Posterior cingulate gyrus (tissue), 11 donors: ENCODE measurements at places on chromosomes 13 and 19.

GRCh38 chr19:1691589-1692290, 39.3 kb upstream of the TCF3 start:
- DNase-seq: no peak

DNA sequence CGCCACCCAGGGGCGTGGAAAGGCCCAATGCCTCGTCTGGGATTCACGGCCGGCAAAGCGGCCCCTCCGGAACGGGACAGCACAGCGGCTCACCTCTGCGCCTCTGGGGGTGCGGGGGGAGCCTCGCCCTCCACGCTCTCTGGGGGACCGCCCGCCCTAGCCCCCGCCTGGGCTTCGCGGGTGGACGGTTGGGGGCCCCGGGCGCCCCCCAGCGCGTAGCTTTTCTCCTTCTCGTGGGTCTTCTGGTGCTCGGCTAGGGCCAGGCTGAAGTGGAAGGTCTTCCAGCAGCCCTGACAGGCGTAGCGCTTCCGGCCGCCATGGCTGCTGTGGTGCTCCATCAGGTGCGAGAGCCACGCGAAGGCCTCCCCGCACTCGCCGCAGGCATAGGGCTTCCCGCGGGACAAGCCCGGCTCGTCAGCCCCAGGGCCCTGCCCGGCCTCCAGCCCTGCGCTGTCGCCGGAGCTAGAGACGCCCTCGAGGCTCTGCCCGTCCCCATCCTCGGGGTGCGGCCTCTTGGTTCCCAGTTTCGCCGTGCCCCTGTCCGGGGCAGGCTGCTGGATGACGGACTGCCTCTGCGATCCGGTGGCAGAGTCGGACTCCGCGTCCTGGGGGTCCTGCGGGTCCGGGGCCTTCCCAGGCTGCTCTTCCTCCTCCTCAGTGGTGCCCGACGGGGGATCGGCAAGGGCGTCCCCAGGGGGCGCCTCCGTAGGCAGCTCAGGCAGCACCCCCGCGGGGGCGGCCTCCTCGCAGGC, 13.3 kb downstream of the ZSCAN18 start:
- no peak for DNase-seq

DNA sequence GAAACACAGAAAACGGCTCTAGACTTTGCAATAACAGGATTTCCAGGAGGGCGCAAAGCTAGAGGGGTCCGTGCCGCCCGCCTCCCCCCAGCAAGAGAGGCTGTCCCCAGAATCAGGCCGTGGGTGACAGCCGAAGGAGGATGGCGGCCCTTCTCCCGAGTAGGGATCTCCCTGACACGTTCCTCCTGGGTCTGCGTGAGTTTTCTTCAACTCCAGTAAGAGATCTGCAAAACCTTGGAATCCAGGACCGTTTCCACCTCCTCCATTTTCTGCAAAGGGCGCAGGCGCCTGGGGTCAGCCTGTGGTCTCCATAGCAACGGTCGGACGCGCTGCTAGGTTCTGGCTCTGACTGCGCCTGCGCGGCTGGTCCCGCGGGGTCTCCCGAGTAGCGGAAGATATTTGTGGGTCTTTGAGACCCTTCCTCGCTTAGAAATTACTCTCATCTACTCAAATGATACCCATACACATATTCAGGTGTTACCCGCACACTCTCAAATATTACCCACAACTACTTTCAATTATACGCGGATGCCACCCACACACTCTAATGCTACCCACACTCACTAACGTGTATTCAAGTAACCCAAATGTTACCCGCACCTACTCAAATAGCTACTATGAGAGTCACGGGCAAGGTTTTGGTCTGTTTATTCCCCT, 2.1 kb downstream of the PNMA8C start:
- peak; percentile 56 for DNase-seq

- no peak for DNase-seq
Measured at GRCh38 chr19:4908360-4908759, 941 bp upstream of the UHRF1 start.

DNA sequence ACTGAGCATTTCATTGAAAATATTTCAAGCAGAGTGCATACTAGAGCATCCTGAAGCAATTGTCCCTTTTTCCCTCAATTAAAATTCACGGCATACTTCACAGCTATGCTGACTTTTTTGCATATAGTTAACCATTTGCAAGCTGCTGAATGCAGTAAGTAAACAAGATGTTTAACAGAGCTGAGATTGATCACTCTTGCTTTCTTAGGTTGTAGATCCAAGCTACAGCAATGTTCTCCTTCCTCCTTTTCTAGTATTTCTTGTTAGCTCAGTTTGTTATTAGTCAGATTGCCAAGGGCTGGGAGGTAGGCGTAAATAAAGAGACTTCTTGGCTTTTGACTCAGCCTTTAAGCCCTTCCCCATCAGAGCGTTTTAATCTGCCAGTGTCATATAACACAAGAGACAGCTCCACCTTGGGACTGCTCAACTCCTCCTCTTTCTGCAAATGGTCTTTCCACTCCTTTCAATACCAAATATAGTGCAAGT, at the start of gene SLITRK6:
Gene SLITRK6 (minus strand): TSS at position 323 of the 486 bp plus-strand sequence. CDS start 2,911 bp downstream, outside the sequence.
- DNase-seq: no peak
